Amniotic stem cell (primary cell): ENCODE measurements at places on chromosomes 2 and 18.

DNA sequence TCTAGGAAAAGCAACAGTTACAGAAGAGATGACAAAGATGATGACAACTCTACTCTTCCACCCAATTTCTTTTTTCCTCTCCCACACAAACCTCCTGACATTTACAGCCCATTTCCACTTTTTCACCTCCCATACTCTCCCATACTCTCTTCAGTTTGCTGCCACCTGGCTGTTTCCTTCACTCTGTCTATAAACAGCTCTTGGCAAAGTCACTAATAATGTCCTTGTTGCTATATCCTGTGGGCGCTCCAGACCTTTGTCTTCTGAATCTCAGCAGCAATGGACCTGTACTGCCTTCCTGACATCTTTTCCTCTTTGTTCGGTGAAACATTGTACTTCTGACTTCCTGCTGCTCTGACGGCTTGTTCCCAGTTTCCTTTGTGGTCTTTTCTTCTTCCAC is 60.7 kb upstream of the CAVIN2 start:
- DNase-seq = no peak

- peak; percentile 81 for DNase-seq
Observed at GRCh38 chr2:9656270-9656766, 25.5 kb upstream of the YWHAQ start.

DNA sequence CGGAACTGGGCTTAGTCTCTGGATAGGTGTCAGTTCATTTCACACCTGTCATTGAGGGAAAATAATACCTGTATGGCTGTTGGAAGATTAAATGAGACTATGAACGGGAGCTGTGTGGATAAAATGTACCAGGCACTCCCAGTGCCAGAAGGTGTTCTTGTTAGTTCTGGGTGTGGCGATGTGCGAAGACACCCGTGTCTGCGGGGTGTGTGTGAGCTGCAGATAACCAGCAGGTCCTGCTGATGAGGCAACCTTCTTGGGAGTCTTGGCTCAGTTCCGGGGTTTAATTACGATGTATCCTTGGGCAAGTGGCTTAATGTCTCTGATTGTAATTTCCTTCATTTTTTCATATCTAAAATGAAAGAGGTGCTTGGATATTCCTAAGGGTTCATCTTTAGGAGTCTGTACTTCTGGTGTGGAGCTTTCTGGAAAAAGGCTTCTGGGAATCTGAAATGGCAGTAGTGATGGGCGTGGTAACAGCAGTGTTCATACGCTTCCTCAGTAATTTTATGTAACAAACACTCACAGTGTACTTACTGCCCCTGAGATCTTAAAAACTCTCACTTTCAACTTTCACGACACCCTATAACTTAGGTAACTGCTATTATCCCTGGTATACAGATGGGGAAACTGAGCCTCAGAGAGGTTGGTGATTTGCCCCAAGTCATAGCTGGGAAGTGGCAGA is 35.0 kb downstream of the NEDD4L start:
- DNase-seq = no peak

GRCh38 chr2:228602288-228602687 is 420.8 kb upstream of the SPHKAP start:
- no peak for DNase-seq

DNA sequence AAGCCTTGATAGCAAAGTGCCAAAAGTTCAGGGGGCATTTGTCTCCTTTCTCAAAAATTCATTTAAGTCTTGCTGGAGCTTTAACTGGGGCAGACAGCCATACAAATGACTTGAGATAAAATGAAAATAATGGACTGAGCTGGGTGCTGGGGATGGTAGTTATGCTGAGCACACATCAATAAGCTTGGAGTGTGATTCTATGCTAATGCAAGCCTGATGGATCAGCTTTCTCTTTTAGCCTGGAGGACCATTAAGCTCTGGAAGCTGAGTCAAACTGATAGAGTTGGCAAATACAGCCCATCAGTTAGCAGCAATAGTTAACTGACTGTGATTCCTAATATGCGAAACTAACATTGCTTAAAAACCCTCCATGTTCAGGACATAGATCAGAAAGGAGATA is 98.0 kb downstream of the CAMKMT start:
- no peak for DNase-seq

- no peak for DNase-seq
Observed at GRCh38 chr2:79862756-79863155, 349.9 kb downstream of the CTNNA2 start.

DNA sequence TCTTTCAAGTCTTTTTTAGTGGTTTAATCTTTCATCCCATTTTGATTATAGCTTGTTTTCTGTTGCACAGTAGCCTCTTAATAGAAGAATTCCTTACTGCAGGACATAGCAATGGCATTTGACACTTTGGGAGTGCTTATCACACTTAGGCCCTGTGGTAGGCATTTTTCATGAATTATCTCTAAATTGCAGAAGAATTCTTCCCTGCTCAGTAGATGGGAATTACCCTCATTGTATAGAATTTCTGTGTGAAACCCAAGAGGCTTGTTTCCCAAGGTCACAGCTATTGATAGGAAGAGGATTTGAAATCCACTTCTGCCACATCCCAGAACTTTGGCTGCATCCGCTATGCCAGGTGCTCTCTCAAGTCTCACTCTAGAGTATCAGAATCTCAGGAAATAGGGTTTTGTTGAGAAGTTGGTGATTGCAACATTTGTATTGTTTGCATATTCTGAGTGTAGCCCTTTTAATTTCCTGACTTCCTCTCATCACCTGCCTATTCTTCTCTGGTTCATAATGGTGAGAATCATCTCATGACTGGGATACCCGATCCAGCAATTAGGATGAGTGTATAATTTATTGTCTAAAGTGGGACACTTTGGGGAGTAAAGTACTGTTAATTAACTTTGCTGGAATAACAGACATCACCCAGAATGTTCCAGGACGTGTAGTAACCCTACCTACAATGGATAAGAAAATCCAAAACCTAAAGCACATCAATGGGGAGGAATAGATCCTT is 255.2 kb upstream of the RASGRP3 start:
- no peak for DNase-seq
